Hippocampal formation (tissue), 2 donors: ENCODE measurements at places on chromosomes 16 and 17.

- no peak for DNase-seq
Measured at GRCh38 chr16:3799354-3799753, 81.2 kb downstream of the CREBBP start.

- DNase-seq, result no peak
Measured at GRCh38 chr16:85092851-85093250, 19.4 kb downstream of the CIBAR2 start.

- no peak for DNase-seq
Measured at GRCh38 chr17:75205793-75206163, 299 bp downstream of the NUP85 start.

DNA sequence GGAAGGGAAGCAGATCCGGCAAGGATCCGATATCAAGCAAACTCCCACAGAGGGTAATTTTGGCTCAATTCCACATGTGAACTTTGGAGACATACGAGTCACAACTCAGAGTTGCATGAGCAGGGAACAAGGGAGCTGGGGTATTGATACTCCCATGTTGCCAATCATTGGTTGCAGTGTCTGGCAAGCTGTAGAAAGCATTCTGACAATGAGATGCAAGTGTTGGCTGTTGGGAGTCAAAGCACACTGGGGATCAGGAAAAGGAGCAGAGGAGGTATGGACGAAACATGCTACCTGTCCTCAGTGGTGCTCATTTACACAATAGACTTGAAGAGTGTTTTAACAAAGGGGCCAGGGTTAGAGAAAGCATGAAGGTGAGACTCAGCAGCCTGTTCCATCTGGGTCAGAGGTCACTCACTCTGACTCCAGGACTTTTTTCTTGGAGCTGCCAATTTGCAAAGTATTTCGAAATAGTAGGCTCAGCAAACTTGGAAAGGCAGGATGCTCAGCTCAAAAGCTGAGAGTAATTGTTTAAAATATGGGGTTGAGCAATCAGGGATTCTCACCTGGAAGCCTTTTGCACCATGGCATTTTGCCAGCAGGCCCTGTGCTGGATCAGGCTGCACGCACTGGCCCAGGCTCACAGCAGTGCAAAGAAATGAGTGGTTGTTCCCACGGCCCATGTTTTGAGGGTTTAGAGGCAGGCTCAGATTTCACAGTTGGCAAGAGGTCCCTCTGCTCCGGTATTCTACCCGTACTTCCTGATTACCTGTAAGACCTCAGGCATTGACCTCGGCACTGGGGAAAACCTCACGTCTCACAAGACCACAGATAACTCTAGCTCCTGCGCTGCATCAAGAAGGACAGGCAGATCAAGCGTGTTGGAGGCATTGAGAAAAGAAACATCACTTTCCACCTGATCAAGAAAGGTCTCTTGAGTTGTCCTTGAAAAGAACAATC lies 17.6 kb upstream of the NKD1 start:
- no peak for DNase-seq

GRCh38 chr16:87150681-87151280 lies 166.4 kb downstream of the C16orf95 start:
- no peak for DNase-seq

DNA sequence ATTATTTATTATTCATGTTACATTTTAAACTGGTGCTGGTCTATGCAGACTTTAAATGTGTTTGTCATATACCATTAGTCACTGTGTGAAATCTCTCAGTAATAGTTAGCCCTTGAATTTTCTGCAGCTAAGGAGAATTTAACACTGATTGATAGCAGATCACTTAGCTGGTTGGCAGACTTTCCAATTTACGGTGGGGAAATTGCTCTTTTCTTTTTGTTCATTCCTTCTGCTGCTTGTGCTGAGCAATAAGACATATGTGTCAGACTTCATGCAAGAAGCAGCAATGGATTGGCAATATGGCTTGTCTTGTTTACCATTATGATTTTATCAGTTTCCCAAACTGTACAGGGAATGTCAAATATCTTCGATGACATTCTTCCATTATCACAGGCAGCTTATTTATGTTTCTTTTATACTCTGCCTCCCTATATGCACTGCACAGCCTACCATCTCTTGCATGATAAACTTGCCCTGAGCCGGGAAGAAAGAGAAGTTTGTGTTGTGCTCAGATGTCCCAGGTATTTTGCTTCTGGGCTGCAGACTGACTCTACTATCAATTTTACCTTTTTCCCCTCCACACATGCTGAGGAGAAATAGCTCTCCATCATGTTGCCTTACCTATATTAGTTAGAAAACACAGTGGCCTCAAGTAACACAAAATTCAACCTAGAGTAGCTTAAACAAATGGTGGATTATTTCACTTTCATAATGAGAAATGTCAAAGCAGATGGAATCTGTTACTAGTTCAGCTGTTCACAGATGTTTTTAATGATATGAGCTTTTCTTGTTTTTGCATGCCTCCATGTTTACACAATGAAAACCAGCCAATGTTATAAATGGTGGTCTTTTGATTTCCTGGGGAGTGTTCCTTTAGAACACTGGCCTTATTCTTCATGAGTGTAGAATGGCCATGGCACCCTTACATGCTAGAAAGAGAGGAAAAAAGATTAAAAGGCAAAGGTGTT lies 968.1 kb upstream of the GOT2 start:
- DNase-seq, result no peak

GRCh38 chr17:82281502-82282238 lies 8.2 kb upstream of the CSNK1D start:
- no peak for DNase-seq

DNA sequence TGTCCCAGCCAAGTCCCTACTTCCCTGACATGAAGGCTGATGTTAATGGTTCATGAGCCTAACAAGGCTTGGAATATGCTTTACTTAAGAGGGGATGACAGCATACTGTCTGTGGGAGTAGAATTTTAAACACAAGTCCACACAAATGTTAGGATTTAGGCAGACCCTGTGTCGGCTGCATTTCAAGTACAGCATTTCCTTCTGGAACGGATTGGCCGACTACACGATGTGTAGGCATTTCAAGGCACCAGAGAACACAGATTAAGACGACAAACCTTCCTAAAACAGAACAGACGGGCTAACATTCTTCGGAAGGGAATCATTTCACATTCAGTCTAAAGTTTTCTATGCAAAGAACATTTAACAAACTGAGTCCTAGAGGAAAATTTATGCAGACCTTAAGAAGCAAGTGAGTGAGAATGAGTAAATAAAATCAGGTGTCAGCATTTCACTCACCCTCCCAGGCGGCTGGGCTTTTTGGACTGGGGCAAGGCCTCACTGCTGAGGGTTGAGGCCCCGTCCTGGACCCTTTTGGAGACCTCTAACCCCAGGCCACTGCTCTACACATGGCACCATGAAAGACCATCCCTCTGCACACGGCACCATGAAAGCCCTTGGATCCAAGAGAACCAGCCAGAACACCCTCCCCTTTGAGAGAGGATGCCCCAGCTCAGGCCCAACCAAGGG lies 67.5 kb downstream of the SMPD3 start:
- no peak for DNase-seq

- no peak for DNase-seq
Measured at GRCh38 chr17:54899721-54900456, 763 bp upstream of the TOM1L1 start.

DNA sequence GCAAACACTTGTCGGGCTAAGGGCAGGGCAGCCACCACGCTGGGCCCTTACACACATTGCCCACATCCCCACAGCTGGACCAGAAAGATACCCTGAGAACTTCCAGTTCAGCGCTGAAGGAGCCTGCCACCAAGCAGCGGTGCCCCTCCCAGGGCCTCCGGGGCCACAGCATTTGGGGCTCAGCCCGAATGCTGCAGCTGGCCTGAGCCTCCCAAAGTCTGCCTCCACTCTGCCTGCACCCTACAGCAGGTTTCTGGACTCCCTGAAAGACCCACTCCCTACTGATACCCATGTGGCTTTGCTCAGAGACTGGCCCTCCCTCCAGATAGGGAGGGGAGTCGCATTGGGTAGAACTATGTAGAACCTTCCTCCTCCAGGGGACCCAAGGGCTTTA lies 1.5 kb downstream of the MCRIP1 start:
- DNase-seq, result no peak

DNA sequence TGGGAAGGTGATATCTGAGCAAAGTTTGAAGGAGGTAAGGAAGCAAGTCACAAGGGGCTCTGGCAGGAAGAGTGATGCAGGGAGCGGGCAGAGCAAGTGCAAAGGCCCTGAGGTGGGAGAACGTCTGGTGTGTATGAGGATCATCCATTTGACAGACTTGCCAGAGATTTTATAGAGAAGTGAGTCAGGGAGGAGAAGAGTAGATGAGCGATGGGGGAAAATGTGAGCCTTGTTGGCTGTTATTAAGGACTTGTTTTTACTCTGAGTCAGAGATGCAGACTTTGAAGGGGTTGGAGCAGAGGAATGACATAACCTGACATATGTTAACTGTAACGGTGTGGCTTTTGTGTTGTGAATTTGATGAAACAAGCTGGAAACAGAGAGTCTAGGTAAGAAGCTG lies 3.5 kb upstream of the CLEC10A start:
- no peak for DNase-seq

GRCh38 chr17:7238420-7239090 lies 702 bp downstream of the PHF23 start:
- DNase-seq, result no peak
